Endodermal cell (in vitro differentiated cells): ENCODE measurements at places on chromosomes 6 and 20. TPM values are rescaled to one million over a fixed set of nuclear protein-coding genes. Genes with fewer than 3 reads are reported as not detected.

DNA sequence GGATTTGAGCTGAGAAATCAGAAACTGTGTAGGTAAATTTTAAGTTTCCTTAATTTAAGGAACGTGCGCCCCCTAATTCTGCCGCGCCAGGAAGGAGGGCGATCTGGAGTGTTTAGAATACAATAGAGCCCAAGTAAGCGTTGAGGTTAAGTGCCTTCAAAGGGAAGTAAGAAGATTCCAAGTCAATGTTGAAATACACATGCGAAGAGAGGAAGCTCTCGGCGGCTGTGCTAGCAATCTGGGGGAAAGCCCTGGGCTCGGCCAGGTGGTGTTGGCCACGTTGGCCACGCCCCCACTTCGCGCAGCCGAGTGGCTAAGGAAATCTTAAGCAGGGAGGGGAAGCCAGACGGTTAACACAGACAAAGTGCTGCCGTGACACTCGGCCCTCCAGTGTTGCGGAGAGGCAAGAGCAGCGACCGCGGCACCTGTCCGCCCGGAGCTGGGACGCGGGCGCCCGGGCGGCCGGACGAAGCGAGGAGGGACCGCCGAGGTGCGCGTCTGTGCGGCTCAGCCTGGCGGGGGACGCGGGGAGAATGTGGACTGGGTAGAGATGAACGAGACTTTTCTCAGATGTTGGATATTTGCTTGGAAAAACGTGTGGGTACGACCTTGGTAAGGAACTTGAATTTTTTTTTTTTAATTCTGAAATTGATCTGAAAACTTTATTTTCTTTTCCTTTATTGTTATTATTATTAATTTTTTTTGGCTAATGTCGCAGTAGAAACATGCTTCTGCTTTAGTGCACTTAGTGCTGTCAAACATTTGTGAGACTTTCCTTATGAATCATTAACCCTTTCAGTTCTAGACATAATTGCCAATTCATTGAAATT lies at the start of gene PRDM1:
PRDM1 (plus strand) TSS at position 353 of the 830 bp plus-strand sequence; CDS start at position 571, 218 bp downstream.
- DNase-seq, result peak; percentile 94
- H3K4me3 ChIP-seq, result peak within 1 kb of the TSS; percentile 89
- no peaks in the 10 kb centered on the region for H3K27me3 ChIP-seq
- H3K36me3 ChIP-seq, result peaks cover 55% of the 10 kb centered on the region

GRCh38 chr6:73129653-73130443 lies 95.4 kb downstream of the KHDC1L start:
- no peak overlapping the region for H3K4me3 ChIP-seq
- no peak overlapping the region for H3K27ac ChIP-seq
- H3K27me3 ChIP-seq, result no peaks in the 10 kb centered on the region
- no peaks in the 10 kb centered on the region for H3K36me3 ChIP-seq

- DNase-seq, result peak; percentile 88
- H3K27me3 ChIP-seq, result no peaks in the 10 kb centered on the region
- no peak overlapping the region for H3K4me3 ChIP-seq
- no peak overlapping the region for H3K27ac ChIP-seq
- no peaks in the 10 kb centered on the region for H3K36me3 ChIP-seq
Observed at GRCh38 chr6:106339334-106340029, 13.9 kb upstream of the ATG5 start.

DNA sequence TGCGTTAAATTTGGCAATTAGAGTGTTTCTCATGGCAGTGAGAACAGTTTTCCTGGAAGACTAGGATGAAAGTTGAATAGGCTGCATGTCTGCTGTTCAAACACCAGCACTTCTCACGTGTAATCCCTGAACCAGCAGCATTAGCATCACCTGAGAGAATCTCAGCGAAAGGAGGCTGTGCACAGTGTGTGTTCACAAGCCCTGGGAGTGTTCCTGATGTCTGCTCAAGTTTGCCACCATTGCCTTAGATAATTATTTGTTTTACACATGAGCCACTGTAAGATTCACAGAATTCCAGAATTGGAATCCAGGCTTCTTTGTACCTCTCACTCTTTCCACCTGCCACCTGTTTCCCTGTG lies 117.3 kb downstream of the JARID2 start:
- H3K4me3 ChIP-seq, result no peak overlapping the region
- no peaks in the 10 kb centered on the region for H3K27me3 ChIP-seq
- H3K36me3 ChIP-seq, result no peaks in the 10 kb centered on the region
- peak overlapping the region; percentile 9 for H3K27ac ChIP-seq
- peaks cover 16% of the 10 kb centered on the region for H3K4me1 ChIP-seq

DNA sequence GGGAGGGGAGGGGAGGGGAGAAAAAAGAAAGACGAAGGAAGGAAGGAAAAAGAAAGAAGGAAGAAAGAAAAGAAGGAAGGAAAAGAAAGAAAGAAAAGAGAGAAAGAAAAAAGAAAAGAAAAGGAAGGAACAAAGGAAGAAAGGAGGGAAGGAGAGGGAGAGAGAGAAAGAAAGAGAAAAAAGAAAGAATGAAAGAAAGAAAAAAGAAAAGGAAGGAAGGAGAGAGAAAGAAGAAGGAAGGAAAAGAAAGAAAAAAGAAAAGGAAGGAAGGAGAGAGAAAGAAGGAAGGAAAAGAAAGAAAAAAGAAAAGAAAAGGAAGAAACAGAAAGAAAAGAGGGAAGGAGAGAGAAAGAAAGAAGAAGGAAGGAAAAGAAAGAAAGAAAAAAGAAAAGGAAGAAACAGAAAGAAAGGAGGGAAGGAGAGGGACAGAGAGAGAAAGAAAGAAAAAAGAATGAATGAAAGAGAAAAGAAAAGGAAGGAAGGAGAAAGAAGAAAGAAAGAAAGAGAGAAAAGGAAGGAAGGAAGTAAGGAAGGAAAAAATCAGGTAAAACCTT lies 225.3 kb downstream of the TPBG start:
- no peaks in the 10 kb centered on the region for H3K27me3 ChIP-seq
- no peak overlapping the region for H3K27ac ChIP-seq
- H3K4me3 ChIP-seq, result no peak overlapping the region
- no peaks in the 10 kb centered on the region for H3K36me3 ChIP-seq
- no peak for DNase-seq
- peaks cover 9% of the 10 kb centered on the region for H3K4me1 ChIP-seq

DNA sequence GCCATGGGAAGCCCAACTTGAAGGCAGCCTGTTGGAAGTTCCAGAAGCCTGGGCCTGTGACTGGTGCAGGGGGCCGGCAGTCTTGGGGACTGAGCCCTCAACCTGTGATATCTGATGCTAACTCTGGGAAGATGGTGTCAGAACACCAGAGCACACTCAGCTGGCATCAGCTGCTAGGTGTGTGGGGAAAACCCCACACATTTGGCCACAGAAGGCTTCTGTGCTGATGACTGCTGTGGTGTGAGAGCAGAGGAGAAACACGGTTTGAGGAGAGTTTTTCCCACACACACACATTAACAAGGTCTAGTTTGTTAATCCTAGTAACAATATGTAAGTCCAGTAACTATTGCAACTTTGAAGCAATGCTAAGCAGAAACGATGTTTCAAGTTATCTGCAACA lies 78.0 kb downstream of the PSMB1 start:
- no peak overlapping the region for H3K27ac ChIP-seq
- no peak overlapping the region for H3K4me3 ChIP-seq
- no peaks in the 10 kb centered on the region for H3K27me3 ChIP-seq

DNA sequence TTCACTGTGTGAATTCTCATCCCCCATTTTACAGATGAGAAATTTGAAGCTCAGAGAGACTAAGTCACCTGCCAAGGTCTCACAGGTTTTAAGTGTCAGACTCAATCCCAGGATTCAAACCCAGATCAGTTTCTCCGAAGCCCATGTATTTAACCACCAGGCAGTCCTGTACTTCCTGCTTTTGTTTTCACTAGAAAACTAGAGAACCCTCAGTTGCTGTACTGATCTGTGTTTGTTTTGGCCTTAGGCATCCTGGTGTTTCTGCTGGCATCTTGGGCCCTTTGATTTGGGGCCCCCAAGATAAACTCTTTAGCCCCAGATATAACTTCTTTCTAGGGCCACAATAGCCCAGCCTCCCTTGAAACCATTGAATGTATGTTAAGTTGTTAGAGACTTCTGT lies 36.5 kb downstream of the PPP1R16B start:
- no peaks in the 10 kb centered on the region for H3K27me3 ChIP-seq
- H3K36me3 ChIP-seq, result peaks cover 17% of the 10 kb centered on the region
- no peak overlapping the region for H3K27ac ChIP-seq
- no peaks in the 10 kb centered on the region for H3K4me1 ChIP-seq
- no peak overlapping the region for H3K4me3 ChIP-seq
- DNase-seq, result no peak

- no peak for DNase-seq
- H3K4me3 ChIP-seq, result no peak overlapping the region
- H3K36me3 ChIP-seq, result peaks cover 46% of the 10 kb centered on the region
- H3K27ac ChIP-seq, result no peak overlapping the region
Observed at GRCh38 chr20:59022754-59023153, 3.5 kb downstream of the TUBB1 start.

GRCh38 chr6:162074641-162075275 lies 652.8 kb downstream of the PRKN start:
- H3K27me3 ChIP-seq, result peaks cover 8% of the 10 kb centered on the region
- DNase-seq, result no peak
- no peaks in the 10 kb centered on the region for H3K4me1 ChIP-seq
- H3K36me3 ChIP-seq, result no peaks in the 10 kb centered on the region
- no peak overlapping the region for H3K4me3 ChIP-seq

COL19A1 gene
- 1.5 and 1.7 TPM in 2 replicates for total RNA-seq

OVOL2 gene
- total RNA-seq, result 4.8 to 18.7 TPM (median 17.0 TPM) in 3 replicates

SAMHD1 gene
- total RNA-seq, result 1.2 to 4.3 TPM (median 3.7 TPM) in 3 replicates

GNMT gene
- 0.29 and 0.84 TPM in 2 replicates for total RNA-seq

TGIF2 gene
- 29.3 to 126 TPM (median 33.4 TPM) in 3 replicates for total RNA-seq

MACROD2 gene
- total RNA-seq, result 3.6 to 4.8 TPM (median 3.9 TPM) in 3 replicates

OR2B6 gene
- not detected in 3 replicates for total RNA-seq
